DMS153 (cell line): ENCODE measurements at places on chromosomes 13 and 19.

DNA sequence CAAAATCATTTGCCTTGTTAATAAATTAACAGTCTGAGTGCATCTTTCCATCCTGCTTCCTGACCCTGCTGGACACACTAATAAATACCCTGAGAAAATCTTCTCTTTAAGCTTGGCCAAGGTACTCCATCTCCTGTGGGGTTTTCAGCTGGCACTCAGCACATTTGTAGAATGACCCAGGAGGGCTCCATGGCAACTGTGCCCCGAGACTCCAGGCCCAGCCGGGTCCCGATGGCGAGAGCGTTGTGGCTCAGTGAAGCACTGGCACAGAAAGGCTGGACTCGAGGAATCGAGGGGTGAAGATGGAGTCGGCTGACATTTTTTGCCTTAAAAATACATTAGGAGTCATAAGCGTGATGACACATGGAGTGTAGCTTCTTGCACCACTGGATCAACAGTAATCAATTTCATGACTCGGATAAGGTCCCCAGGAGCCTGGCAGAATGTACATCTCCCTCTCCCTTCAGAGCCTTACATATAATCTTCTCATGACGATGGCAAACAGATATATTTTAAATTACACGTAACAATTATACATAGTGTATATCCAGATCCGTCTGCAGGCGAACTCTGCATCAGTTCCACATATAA is 85.4 kb downstream of the SLC7A1 start:
- no peak for DNase-seq

DNA sequence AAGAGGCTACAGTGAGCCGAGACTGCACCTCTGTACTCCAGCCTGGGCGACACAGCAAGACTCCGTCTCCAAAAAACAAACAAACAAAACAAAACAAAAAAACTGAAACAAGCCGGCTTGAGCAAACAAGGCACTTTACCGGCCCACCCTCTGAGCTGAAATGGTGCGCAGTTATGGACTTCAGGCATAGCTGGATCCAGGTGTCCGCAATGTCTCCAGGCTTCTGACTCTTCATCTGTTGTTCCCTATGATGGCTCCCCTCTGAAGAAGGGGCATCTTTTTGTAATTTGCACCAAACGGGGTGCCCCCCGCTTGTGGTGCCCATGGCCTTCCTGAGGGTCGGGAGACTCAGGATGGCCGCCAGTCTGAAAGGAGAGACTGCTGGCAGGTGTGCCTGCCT is 6.2 kb downstream of the C2CD4C start:
- DNase-seq = no peak

DNA sequence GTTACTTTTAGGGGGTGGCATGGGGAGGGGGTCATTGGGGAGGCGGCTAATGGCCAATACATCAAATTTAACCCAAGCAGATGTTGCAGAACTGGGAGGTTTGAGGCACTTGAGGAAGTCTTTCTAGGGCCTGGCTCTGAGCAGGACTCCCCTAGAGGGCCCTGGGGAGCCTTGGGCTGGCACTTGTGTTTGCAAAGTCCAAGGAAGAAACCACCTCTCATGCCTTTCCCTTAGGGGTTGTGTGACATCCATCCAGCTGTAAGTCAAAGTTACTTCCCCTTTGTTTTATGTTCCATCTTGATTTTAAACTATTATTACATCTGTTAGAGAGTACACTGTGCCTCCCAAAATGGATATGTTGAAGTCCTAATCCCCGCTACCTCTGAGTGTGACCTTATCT is 159.9 kb downstream of the KATNAL1 start:
- no peak for DNase-seq

GRCh38 chr19:7360393-7360984 is 11.8 kb downstream of the ARHGEF18 start:
- DNase-seq = no peak

GRCh38 chr13:40490086-40490758 is 176.2 kb downstream of the FOXO1 start:
- peak; percentile 21 for DNase-seq

GRCh38 chr13:67351114-67351513 is 121.0 kb upstream of the PCDH9 start:
- no peak for DNase-seq

DNA sequence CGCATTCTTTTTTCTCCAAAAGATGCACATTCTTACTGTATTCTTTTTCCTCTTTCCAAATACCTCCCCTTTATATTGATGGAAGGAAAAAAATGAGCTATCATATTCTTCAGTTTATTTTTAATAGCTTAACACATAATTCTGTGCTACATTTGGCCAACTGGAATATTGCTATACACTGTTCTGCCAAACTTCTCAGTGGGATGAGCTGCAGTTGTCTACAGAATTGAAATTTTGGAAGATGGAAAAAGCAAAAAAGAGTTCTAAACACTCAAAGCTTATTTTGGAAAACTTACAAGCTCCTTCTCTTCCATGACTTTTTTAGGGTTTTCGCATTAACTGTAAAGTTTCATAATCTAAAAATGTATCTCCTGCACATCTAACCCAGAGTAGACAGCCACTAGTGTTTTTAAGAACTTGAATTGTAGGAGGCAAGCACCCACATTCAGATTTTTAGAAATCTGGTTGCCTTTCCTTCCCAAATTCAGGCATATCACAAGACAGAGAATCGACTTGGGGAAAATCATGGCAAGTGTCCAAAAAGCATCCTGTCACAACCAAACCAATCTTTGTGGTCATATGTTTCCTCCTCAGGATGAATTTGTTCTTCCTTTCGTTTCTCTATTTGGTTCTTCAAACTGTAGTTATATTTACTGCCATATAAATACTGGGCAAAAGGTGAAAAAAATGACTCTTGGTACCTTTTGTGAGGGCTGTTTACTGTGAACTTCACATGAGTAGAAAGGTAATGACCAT is 111.4 kb upstream of the FRY start:
- DNase-seq = no peak

GRCh38 chr13:37418490-37418889 is 180.1 kb downstream of the POSTN start:
- no peak for DNase-seq

GRCh38 chr19:35595928-35596327 is 10.0 kb downstream of the PMIS2 start:
- DNase-seq = no peak

DNA sequence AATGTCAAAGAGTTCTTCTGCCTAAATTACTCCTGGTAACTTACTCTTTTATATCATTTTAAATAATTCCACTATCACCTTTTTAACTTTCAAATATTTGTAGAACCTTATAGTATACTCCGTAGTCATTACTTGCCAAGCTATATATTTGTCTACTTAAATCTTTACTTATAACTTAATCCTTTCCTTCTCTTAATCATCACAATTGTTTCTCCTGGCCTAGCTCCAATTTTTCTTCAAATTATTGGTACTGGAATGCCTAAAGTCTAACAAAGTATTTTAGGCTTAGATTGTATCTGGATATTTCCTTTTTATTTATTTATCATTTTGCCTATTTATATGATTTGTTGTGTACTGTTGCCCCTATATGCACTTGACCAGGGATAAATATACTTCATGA is 109.5 kb downstream of the MZT1 start:
- DNase-seq = no peak
